Activated CD4-positive, alpha-beta T cell treated with anti-CD3 and anti-CD28 coated beads for 36 hours (primary cell): ENCODE measurements at places on chromosomes 16 and 17. TPM values are rescaled to one million over a fixed set of nuclear protein-coding genes. Genes with fewer than 3 reads are reported as not detected.

The CAMKK1 gene
- 4.5 TPM for total RNA-seq

The TMEM114 gene
- total RNA-seq = not detected

DNA sequence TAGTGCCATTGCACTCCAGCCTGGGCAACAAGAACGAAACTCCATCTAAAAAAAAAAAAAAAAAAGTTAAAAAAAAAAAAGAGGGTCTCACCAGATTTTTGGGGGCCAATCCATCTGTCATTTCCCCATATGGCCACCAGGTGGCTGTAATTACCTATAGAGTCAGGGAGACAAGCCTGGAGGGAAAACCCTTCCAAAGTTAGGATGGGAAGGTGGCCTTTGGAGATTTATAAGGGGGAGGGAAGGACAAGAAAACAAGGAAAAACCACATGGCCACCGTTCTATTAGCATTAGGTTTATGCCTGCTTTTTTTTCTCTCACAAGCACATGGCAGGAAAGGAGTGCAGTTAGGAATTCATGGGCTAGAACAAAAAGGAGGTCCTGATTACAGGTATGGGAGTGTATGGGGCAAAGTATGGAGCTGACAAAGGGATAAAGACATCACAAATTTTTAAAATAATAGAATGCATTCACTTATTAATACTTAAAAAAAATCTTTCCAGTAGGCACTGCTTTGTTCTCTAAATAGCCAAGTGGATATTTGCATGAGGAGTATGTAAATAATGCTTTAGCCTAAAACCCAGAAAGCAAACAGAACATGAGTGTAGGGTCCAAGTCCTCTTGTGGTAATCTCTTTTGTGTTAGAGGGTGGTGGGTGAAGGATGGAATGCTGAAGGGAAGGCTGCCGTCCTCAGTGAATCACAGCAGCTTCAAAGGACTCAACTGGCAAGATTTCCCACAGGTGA, 5.1 kb downstream of the CYB5D1 start:
- DNase-seq = peak; percentile 58

GRCh38 chr17:81695211-81695610, 8.0 kb upstream of the MRPL12 start:
- no peak for DNase-seq

DNA sequence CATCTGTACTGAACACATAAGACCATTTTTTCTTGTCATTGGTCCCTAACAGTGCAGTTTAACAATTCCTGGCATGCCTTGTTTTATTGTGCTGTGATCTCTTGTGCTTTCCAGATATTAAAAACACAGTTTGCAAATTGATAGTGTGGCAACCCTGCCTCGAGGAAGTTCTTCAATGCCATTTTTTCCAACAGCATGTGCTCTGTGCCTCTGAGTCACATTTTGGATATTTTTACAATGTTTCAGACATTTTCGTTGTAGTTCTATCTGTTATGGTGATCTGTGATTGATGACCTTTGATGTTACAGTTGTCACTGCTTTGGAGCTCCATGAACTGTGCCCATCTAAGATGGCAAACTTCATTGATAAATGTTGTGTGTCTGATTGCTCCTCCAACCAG, 66.2 kb downstream of the GOSR1 start:
- no peak for DNase-seq

DNA sequence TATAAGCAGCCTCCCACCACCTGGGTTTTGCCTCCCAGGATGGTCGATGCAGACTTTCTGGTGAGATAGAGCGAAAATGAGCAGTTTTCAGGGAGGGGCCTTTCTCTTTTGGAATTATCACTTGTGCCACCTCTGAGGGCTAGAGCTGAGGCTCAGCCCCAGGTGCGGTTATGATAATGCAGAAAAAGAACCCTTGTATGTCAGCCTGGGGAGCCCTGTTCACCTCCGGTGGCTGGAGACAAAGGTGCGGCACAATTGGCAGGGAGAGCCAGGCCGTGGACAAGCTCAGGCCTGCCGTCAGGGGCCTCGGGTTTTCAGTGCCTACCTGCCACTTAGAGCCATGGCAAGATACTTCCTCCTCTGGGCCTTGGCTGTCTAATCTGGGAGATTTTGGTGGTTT, 4.4 kb downstream of the SCPEP1 start:
- no peak for DNase-seq

DNA sequence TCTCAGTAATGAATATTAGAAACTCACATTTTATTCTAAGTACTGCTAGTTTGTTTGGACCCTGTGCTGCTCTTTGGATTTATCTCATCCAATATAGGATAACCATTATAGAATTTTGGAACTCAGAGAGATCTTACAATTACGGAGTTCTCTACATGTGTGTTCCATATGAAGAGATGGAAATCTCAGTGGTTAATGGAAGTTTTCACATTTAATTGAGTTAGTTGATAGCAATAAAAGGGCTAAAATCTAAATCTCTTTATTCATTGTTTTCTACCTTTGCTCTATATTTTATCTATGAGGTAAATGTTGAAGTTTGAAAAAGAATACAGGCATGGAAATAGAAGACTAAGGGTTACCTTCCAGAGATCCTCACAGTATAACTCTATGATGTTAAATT, 558.0 kb upstream of the KIF2B start:
- no peak for DNase-seq
